ENCODE measurements at places on chromosomes 13 and 19. TPM values are rescaled to one million over a fixed set of nuclear protein-coding genes. Genes with fewer than 3 reads are reported as not detected.

GPR12 gene
- 0.09 TPM for total RNA-seq

CFD gene
- total RNA-seq = 1.7 TPM

SIGLEC14 gene
- not detected for total RNA-seq

CEACAM4 gene
- total RNA-seq = not detected

CEACAM8 gene
- not detected for total RNA-seq

C5AR1 gene
- total RNA-seq = 0.28 TPM

GRCh38 chr13:46530084-46530935 is 22.7 kb upstream of the LRCH1 start:
- H3K27me3 ChIP-seq = no peaks in the 10 kb centered on the region
- DNase-seq = no peak
- H3K4me1 ChIP-seq = no peaks in the 10 kb centered on the region
- no peaks in the 10 kb centered on the region for H3K36me3 ChIP-seq

- no peaks in the 10 kb centered on the region for H3K27me3 ChIP-seq
- peaks cover 58% of the 10 kb centered on the region for H3K36me3 ChIP-seq
- H3K4me3 ChIP-seq = no peak overlapping the region
- H3K27ac ChIP-seq = no peak overlapping the region
- no peaks in the 10 kb centered on the region for H3K4me1 ChIP-seq
These were observed 36.7 kb downstream of the CAPN12 start for GRCh38 chr19:38707512-38708114.

DNA sequence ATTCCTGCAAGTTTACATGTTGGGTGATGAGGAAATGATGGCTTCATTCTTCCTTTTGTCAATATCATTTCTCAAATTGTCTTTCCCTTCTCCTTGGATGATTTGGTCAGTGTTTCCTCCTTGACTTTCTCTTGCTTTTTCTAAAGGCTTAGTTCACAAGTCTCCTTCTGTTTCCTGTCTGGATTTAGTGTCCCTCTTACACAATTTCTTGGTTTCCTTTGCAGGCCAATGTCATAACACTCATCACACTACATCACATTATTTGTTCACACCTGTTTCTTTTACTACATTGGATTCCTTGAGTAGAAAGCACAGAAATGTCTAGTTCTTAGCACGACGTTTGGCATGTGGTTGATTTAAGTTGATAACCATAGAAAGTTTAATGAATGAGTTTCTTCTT is 490.7 kb downstream of the TDRD3 start:
- H3K36me3 ChIP-seq = peaks cover 3% of the 10 kb centered on the region
- no peak for DNase-seq
- 0 out of 2 replicates have a peak, but pooled peaks cover 4% of the 10 kb centered on the region for H3K4me1 ChIP-seq
- H3K4me3 ChIP-seq = no peak overlapping the region

DNA sequence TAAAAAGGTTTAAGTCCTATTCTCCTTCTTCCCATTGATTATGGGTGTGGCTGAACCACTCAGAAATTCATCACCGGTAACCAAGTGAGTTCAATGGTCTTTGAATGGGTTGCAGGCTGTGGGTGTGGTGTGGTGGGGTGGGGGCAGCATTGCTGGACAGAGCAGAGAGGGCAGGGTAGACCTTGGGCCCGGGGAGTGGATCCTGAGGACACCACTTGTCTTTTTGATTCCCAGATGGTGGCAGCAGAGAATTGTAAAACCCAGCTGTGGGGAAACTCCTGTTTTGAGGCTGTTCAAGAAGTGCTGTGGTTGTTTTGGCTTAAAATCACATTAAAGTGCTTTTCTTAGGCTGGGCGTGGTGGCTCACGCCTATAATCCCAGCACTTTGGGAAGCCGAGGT is 45.8 kb upstream of the RGCC start:
- H3K4me3 ChIP-seq = no peak overlapping the region
- H3K27me3 ChIP-seq = no peaks in the 10 kb centered on the region
- H3K27ac ChIP-seq = no peak overlapping the region
- H3K4me1 ChIP-seq = peaks cover 2% of the 10 kb centered on the region

- no peaks in the 10 kb centered on the region for H3K36me3 ChIP-seq
- DNase-seq = no peak
- H3K4me1 ChIP-seq = no peaks in the 10 kb centered on the region
- no peaks in the 10 kb centered on the region for H3K27me3 ChIP-seq
- no peak overlapping the region for H3K4me3 ChIP-seq
These were observed 11.8 kb downstream of the HTR2A start for GRCh38 chr13:46885018-46885417.

GRCh38 chr13:90068658-90069057 is 1278.8 kb upstream of the MIR17HG start:
- no peak for DNase-seq
- H3K27ac ChIP-seq = no peak overlapping the region
- no peaks in the 10 kb centered on the region for H3K27me3 ChIP-seq
- no peaks in the 10 kb centered on the region for H3K4me1 ChIP-seq

GRCh38 chr19:51887522-51888498 is at the start of gene ZNF577:
Gene ZNF577, minus strand, starts transcription at chr19:51887951. Its CDS starts 7,569 bp downstream, at chr19:51880382.
- H3K4me1 ChIP-seq = peaks cover 5% of the 10 kb centered on the region
- H3K27ac ChIP-seq = peak within 1 kb of the TSS; percentile 98
- peak within 1 kb of the TSS; percentile 89 for H3K4me3 ChIP-seq
- H3K27me3 ChIP-seq = peaks cover 10% of the 10 kb centered on the region
- peaks cover 94% of the 10 kb centered on the region for H3K36me3 ChIP-seq
- peak; percentile 79 for DNase-seq

- H3K27me3 ChIP-seq = peaks cover 4% of the 10 kb centered on the region
- H3K4me3 ChIP-seq = no peak overlapping the region
- H3K27ac ChIP-seq = no peak overlapping the region
- no peaks in the 10 kb centered on the region for H3K36me3 ChIP-seq
- no peak for DNase-seq
These were observed 14.6 kb upstream of the DNMT1 start for GRCh38 chr19:10209315-10209714.

DNA sequence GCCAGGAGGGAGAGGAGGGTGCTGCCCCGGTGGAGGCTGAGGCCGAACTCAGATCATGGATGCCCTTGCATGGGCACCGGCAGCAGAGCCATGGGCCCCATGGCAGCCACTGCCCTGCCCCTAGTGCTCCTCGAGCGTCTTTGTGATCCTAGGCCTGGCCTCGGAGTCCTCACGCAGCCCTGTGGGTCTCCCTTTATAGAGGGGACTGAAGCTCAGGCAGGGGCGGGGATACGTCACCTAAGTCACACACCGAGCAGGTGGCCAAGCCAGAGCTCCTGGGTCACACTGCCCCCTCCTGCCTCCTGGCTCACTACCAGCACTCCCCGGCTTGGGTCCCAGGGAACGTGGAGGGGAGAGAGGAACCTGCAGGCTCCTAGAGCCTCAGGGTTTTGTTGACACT is 28.7 kb downstream of the DHX34 start:
- no peak for DNase-seq
- no peak overlapping the region for H3K27ac ChIP-seq
- peaks cover 43% of the 10 kb centered on the region for H3K36me3 ChIP-seq
- H3K4me3 ChIP-seq = no peak overlapping the region
- H3K4me1 ChIP-seq = no peaks in the 10 kb centered on the region

DNA sequence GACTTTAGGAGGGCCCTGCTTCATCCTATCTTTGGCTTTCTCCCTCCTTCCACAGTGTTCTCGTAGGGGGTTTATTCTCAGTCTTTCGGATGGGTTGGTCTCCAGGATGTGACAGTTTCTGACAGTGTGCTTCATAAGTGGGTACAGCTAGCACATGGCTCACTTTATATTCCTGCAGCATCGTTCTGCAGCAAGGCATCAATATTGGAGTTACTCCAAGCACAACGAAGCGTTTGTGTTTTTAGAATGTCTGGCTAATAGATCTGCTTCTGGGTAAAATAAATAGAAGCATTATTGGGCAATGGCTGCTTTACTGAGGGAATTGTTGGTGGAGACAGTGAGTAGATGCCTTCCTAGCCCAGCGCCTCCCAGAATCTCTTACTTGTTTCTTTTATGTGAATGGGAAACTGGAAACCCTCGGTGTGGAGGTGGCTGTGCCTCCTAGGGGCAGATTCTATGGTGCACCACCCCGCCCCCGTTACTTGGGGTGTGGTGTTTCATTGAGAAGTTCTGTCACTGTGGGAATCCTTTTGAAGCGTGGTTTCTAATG is 2.0 kb downstream of the FARP1 start:
- H3K36me3 ChIP-seq = peaks cover 4% of the 10 kb centered on the region
- DNase-seq = peak; percentile 52
- peak overlapping the region; percentile 88 for H3K4me3 ChIP-seq
- peak overlapping the region; percentile 84 for H3K27ac ChIP-seq
- peaks cover 30% of the 10 kb centered on the region for H3K27me3 ChIP-seq

GRCh38 chr13:40076765-40077362 is 421.4 kb downstream of the COG6 start:
- H3K27me3 ChIP-seq = no peaks in the 10 kb centered on the region
- peaks cover 11% of the 10 kb centered on the region for H3K4me1 ChIP-seq
- H3K27ac ChIP-seq = no peak overlapping the region
- DNase-seq = no peak
